ENCODE measurements at places on chromosomes 6 and 20. TPM values are rescaled to one million over a fixed set of nuclear protein-coding genes. Genes with fewer than 3 reads are reported as not detected.

GRCh38 chr6:54801669-54802068, 44.9 kb upstream of the FAM83B start:
- no peak for DNase-seq

GRCh38 chr20:44549123-44549522, 27.3 kb upstream of the SERINC3 start:
- DNase-seq = no peak

The LPA gene
- total RNA-seq = not detected

DNA sequence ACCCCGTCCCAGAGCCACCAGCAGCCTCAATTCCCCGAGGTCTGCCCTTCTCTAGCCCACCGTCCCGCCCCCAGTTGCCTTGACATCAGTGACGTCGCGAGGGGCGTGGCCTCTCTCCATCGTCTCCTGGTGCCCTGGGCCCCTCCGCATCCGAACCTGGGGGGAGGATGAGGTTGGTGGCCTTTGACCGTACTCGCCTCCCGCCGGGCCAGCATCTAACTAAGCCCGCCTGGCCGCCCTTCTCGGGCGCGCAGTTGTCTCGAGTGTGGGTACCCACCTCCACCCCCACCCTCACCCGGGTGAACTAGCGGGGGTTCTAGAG, 5.5 kb upstream of the ARMC12 start:
- DNase-seq = peak; percentile 97

The HFE gene
- total RNA-seq = 0.44 TPM
